Dermis microvascular lymphatic vessel endothelial cell (primary cell): ENCODE measurements at places on chromosomes 2 and 18. TPM values are rescaled to one million over a fixed set of nuclear protein-coding genes. Genes with fewer than 3 reads are reported as not detected.

GRCh38 chr2:230602562-230603230, 109.9 kb upstream of the CAB39 start:
- peak; percentile 15 for DNase-seq

MC5R gene
- not detected in 2 replicates for total RNA-seq

DNA sequence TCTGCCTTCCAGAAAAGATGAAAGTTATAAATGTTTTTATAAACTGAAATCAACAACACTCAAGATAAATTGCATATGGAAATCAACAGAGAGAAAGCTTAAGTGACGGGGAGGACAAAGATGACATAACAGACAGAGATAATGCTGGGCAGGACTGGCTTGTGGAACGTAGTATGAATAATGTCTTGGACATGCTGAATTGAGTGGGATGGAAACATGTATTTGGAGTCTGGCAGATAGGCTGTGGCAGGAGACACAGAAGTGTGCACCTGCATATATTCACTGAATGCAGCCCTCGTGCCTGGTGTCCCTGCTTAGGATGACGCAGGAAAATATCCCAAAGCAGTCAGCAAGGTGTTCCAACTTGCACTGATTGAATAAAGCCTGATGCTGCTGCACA, 318.2 kb downstream of the CBLN2 start:
- no peak for DNase-seq

DNA sequence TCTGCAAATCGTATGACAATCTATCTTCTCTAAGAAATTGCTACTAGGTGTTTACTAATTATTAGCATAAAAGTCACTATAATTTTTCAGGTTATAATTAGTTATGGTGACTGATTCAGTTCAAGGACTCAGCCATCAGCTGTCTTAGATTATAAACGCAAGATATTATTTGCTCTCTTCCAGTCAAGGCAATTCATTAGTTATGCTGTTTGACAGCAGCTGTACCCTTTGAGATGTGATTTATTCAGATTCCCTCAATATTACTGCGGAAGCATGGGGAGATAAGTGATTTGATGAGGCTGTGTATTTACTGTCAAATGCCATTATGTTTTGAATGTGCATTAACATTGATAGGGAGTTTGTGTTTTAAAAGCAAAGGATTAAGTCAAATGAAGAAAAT, 558.9 kb upstream of the FSIP2 start:
- no peak for DNase-seq

DNA sequence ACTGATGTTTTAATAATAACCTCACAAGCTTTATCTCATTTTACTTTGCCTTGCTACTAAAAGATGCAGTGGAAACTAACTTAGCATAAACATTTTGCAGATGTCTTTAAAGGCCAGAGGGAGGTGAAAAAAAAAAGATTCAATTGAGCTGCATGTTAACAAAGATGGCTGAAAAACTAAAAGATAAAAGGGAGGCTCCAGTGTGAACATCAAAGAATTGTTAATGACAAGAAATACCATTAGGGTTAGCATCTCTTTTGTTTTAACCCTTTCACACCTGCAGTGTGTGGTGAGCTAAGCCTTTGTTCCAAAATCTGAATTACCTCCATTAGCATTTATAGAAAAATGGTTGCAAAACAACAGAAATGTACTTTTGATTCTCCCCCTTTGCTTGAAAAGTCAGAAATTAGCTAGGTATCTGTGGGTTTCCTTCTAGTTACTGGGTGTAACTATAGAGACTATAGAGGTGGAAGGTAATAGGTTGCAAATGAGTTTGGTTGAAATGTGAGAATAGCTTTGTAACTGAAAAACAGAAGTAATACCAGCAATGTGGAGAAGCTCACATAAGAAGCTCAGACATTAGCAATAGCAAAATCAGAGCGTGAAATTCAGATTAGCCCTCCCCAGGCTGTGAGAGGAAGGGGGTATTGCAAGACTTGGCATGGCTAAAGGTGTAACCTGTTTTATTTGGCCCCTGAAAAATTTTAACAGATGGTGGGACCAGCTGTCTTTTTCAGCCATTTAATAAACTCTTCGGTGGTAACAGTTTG, 34.8 kb upstream of the SP5 start:
- no peak for DNase-seq

GRCh38 chr18:55405893-55406406, 182.0 kb downstream of the TCF4 start:
- DNase-seq, result peak; percentile 95

- no peak for DNase-seq
Observed at GRCh38 chr2:131058920-131059319, 34.3 kb downstream of the FAM168B start.

ABCB11 gene
- not detected in 2 replicates for total RNA-seq

GRCh38 chr18:37985126-37985525, 419.5 kb upstream of the CELF4 start:
- DNase-seq, result no peak

DNA sequence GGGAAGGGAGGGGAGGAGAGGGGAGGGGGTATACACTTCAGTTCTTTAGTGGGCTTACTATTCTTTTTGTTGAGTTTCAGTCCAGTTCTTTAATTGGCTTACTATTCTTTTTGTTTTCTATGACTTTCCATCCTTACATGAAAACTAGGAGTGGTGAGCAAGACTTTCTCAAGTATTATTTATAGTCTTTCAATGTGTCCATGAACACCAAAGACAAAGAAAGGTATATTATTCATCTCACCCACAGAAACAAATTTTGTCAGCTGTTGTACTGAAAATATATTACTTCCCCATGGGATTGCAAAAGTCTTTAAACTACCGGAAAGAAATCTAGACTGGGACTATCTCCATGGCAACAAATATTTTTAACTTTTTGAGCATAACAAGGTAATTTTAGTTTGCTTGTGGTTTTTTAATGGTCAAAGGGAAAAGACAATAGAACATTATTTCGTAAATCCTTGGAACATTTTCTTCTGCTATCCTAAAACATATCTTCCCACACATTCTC, 17.6 kb downstream of the ADAM17 start:
- DNase-seq, result peak; percentile 85
